ENCODE measurements at places on chromosomes 5 and 9.

DNA sequence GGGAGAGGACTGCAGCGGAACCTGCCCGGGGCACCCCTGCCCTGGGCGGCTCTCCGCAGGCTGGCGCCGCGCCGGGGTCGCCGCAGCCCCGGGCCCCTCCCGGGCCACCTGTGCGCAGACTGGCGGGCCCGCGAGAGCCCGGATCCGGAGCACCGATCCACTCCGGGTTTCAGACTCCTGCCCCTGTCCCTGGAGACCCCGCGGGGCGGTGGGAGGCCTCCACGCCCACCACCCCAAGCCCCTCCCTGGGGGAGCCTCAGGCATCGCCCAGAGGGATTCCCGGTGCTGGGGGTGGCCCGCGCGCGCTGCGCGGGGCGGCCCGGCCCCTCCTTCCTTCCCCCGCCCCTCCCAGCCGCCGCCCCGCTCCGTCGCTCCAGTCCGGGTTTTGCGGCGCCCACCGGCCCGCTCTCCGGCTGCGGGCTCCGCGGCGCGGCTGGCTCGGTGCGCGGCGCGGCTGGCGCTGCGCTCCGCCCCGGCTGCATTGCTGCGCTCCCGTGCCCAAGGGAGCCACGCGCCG, at the start of gene UNC5A:
TSS of gene UNC5A (plus strand) at position 479 of the 517 bp plus-strand sequence. CDS start 192 bp downstream, outside the sequence.
- DNase-seq, result no peak

DNA sequence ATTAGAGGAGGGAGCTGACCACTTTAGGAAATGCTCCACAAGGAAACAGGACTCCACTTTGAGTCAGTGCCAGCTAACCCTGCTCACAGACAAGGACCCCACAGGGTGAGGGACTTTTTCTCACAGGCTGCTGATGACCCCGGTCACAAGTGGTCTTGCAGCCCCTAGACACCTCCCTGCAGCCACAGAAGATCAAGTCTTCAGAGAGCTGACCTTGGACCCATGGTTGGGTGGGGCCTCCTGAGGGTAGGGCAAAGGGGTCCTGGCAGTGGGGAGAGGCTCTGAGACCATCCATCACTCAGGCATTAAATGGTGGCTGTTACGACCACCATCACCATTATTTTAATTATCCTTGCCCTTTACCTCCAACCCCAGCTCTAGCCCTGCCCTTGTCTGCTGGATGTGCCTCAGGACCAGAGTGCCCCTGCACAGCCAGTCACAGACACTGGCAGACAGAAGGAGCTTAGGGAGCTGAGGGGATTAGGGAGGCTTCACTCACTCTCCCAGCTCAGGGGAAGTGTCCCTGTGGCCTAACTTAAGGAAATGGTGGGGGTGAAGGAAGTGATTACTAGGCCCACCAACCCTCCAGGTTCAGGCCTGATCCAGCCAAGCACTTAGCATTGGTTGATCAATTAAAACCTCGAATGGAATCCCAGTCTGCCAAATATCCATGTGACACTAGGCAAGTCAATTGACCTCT, 1.6 kb downstream of the ACSL6 start:
- DNase-seq, result no peak

DNA sequence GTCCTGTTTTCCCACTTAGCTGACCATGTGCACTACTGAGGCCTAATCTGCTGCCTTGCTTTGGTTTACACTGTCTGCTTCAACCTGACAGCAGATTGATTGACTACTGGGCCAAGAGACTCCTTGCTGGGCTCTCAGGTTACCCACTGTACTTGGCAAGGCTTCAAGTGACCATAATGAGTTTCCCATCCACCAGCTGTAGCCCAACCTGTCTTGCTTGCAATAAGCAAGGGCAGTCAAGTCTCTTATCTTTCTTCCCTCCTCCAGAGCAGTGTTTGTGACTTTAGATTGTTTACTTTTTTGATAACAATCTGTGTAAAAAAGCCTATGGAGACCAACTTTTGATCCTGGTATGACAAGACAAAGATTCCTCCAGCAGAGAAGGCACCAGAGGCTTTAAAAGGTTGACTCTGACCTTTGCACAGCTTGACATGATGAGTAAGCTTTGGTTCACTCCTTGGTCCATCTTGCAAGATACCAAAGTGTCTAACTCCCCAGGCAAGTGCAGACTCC, 912.3 kb upstream of the SEMA6A start:
- DNase-seq, result no peak

- no peak for DNase-seq
Measured at GRCh38 chr9:129163753-129164152, 14.3 kb downstream of the IER5L start.

DNA sequence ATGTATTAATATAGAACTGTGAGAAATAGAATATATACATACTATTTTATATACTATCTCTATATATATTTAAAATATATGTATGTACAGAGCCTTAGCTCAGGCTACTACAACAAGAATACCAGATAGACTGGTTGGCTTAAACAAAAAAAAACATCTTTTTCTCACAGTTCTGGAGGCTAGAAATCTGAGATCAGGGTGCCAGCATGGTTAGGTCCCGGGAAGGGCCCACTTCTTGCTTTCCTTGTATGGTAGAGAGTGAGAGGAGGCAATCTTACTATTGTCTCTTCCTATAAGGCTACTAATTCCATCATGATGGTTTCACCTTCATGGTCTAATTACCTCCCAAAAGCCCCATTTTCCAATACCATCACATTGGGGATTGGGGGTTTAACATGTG, 613.0 kb downstream of the ZNF608 start:
- no peak for DNase-seq

- DNase-seq, result no peak
Measured at GRCh38 chr5:44486591-44486990, 97.4 kb upstream of the FGF10 start.

DNA sequence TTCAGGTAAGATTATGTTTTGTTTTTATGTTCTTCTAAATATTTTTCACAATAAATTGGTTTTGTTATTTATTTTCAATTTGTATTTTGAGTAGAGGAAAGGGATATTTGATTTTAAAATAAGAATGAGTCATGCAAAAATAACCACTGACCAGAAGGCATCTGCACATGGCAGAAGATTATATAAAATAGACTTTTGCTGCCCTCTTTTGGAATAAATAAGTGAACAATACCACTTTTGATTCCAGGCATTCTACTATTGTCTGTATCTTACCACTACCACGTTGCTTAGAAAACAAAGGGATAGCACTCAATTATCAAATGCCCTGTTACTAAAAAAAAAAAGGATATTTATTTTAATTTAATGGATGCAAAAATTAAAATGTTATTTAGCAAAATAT, 227.3 kb upstream of the ITGA1 start:
- no peak for DNase-seq

DNA sequence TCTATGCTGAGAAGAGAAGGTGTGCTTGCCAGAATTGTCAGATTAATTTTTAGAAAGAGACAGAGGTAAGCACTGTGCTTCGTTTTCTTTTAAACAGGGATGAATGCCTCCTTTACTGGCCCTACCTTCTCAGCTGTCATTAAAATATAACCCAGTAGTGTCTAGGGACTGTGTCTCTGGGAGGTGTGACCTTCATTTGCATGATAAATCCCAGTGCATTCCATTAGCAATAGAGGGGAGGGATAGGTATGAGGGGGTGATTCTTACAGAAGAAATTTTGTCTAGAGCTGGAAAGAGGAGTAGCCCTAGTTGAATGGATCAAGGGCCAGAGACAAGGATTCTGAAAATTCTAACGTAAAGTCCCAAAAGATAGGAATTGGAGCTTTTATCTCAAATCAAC, 351.5 kb downstream of the BNC2 start:
- DNase-seq, result no peak

GRCh38 chr9:99012957-99013512, 69.3 kb downstream of the COL15A1 start:
- DNase-seq, result no peak

DNA sequence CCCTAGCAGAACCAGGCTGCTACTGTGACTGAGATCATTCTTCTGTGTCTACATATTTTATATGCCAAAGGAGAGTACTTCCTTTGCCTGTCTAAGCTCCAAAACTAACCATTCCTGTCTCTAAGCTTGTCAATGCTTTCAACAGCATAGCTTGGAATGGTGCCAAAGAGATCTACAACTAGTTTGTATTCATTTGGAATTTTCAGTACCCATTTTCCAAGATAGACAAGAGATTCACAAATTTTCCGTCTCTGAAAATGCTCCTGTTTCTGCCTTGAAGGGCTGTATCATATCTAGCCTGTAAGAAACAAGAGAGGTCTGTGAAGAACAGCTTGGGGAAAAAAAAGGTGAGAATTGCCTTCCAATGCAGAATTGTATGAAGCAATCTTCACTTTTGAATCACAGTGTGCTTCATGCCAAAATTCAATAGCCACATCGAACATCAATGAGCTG, 334.4 kb upstream of the ACTBL2 start:
- DNase-seq, result no peak

- no peak for DNase-seq
Measured at GRCh38 chr5:103340717-103341388, 82.3 kb downstream of the MACIR start.
